ENCODE measurements at places on chromosomes 6 and 20. TPM values are rescaled to one million over a fixed set of nuclear protein-coding genes. Genes with fewer than 3 reads are reported as not detected.

GRCh38 chr6:811191-811590 lies 118.3 kb upstream of the EXOC2 start:
- no peak for DNase-seq

DNA sequence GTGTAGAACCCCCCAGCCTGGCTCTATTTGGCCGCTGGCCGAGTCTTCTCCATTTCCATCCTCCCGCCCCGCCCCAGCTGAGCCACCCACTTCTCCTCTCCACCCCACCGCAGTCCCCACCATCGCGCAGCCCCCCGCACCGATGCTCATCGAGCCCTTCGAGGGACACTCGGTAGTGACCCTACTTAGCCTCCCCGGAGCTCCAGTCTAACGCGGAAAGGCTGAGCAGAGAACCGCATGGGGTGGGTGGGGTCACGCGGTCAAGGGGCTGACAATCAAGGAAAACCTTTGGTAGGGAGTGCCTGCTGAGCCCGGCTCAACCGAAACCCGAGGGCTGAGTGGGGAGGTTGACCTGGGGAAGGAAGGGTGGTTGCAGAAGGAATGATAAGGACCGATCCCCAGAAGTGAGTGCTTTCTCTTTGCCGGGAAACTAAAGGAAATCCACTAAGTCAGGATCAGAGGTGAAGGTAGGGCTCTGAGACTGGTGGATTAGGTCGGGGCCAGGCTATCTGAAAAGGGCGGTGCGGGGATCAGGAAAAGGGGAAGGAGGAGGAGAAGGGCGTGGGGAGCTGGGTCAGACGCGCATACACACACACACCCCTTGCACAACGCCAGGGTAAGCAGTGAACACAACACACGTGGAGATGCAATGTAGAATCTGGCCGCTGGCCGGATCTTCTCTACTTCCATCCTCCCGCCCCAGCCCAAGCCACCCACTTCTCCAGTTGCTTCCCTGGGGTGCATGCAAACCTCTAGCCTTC lies 49.8 kb downstream of the CPXM1 start:
- DNase-seq, result peak; percentile 38

- DNase-seq, result peak; percentile 39
Observed at GRCh38 chr6:133644548-133644891, 244.4 kb upstream of the TCF21 start.

DNA sequence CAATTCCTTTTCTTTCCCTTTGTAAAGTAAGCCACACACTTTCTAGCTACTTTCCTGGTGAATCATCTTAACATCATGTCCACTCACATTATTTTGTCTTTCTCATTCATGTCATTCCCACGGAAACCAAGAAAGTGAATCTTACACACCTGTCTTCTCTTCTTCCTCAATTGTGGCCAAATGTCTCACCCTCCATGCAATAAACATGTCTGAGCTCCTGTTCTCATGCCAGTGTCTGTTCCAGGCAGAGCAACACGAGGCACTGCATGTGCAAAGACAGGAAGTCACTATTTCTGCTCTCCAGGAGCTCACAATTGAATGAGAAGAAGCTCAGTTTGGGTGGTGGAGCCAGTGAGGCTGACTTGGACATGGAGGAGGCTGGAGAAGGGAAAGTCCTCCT lies 29.0 kb upstream of the TMEM244 start:
- DNase-seq, result peak; percentile 55

DNA sequence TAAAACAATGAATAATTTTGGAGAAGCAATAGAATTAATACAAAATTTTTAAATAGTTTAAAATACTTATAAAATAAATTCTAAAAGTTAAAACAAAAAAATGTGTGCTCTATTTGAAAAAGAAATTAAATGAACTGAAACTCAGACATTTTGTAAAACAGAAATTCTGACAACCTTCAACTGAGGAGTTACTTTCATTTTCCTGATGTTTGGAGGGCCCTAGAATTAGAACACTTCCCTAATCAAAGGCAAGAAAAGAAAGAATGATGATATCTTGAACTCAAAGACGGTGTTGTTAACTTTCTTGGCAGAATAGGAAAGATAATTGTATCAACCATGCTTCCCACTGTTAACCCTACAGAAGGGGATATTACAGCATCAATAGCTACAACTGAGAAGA lies 27.9 kb downstream of the SNX14 start:
- no peak for DNase-seq

DNA sequence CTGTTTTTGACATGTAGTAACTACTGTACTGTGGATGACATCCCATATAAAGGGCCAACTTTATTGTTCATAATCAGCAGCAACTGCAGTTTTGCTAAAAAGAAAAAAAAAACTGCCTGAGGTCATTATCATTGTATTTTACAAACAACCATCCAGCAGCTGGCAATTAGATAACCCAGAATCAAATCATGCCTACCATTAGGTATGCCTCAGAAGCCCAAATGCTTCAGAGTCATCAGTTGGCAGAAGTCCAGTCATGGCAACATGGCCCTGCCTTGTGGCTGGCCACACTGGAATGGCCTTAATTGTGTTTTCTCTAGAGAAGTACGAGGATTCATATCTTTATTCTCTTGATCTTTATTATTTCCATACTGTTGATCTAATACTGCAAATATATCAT lies 462.4 kb upstream of the NRSN1 start:
- DNase-seq, result no peak

- no peak for DNase-seq
Observed at GRCh38 chr20:4550740-4551139, 171.0 kb upstream of the PRND start.

Gene MAS1
- not detected for total RNA-seq

GRCh38 chr6:11062083-11062482 lies 18.0 kb upstream of the ELOVL2 start:
- no peak for DNase-seq

Data from A673 (cell line).